ENCODE measurements at places on chromosomes 1 and 21.

DNA sequence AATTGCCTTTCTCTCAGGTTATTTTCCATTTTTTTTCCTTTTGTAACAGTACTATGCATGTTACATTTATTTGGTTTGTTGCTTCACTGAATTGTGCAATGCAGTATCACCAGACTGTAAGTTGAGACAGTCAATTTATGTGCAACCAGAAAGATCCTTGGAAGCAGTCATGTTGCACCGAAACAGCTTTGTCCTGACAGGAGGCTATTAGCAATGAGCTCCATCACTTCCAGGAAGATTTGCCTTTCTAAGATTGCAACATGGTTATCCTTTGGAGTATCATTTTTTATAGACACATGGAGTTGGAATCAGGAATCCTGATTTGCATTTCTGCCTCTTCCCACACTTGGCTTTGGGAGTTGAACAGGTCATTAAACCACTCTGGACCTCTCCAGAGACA is 84.5 kb upstream of the ST6GALNAC5 start:
- no peak for DNase-seq

DNA sequence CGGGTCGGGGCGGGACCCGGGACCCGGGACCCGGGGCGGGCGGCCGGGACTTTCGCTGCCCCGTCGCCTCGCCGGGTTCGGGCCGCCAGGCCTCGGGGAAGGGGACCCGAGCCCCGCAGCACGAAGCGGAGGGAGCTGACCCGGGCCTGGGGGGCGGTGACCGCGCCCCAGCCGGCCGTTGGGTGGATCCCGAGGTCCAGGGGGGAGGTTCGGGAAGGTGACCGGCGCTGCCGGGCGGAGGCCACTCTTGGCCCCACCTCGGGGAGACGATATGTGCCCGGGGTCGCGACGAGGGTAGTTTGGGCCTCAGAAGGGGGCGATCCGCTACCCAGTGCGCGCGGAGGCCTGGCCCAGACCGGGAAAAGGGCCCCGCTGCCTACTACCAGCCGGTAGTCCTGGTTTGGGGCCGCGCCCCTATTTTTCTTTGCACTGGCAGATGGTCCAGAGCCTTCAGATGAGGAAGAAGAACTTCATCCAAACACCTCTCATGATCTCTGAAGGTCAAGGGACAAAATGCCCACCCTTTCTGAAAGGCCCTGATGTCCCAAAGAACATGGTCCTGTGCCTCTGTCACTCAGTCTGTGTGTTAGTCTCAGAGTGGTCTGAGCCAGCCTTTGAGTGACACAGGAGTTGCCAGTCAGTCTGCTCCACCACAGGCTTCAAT is 766 bp downstream of the AGO4 start:
- no peak for DNase-seq

GRCh38 chr1:64437453-64437852 is 32.5 kb upstream of the CACHD1 start:
- DNase-seq = no peak

DNA sequence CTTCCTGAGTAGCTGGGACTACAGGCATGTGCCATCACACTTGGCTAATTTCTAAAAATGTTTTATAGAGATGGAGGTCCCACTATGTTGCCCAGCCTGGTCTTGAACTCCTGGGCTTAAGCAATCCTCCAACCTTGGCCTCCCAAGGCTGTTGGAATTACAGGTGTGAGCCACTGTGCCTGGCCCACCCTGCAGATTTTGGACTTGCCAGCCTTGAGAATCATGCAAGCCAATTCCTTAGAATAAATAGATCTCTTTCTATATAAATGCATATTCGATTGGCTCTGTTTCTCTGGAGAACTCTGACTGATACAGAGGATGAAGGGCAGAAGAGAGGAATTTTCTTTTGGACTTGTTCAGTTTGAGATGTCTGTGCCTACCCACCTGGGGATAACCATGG is 6.7 kb downstream of the CLDN14 start:
- no peak for DNase-seq

DNA sequence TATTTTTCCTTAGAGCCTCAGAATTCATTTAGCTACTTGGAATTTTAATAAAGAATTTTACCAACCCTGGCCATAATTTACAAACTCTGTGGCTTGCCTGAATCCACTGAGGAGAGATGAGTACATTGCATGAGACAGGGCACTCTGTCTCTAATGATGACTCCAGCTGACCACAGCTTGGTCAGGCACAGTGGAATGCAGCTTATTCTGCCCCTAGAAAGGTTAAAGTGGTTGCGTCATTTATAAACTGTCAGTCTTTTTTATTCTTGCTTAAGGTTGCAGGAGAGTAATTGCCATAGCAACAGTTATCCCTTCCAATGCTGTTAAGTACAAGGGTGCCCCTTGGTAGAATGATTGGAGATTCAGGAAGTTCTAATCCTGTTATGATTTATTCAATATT is 28.3 kb downstream of the PDE4B start:
- no peak for DNase-seq

DNA sequence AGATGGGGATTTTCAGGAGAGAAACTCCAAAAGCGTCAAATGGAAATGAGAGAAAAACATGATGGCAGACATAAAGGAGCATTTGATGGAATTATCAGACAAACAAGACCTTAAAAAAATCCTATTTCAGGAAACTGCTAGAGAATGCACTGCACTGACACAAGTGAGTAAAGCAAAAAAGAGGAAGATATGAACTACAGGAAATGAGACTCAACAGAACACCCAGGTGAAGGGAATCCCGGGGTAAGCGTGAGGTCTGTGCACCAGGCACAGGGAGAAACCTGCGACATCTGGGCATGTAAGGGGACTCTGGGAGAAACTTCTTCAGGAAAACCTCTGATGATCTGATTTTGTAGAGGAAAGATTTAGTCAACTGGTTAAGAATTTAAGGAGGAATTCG is 2.8 kb downstream of the TARBP1 start:
- DNase-seq = no peak

DNA sequence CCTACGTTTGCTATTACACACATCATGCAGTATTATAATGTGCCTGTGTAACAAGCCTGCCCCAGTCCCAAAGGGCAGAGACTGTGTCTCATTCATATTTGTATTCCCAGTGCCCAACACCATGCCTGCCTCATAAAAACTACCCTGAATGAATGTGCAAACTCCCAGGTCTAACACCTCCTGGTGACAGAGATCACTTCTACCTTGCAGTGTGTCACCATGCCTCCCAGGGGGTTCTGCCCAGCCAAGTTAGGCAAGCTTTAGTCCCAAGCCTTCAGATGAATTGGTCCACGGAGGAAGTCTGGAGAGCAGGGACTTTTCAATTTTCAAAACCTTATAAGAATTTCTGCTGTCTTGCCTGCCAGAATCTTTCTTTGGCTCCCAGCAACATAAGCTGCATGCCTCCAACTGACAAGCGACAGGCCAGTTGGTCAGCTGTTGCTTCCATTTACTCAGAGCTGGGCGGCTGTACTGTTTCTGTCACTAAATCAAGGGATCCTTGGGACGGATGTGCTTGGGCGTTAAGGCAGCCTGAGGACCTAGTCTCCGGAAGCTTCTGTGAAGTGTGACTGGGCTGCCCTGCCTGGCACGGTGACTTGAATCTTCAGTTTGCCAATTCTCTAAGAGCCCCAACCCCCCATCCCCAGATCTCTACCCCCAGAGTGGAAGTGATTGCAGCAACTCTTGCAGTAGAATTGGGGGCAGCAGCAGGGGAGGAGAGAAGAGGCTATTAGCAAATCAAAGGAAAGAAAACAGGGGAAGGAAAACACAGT is 1.2 kb downstream of the RXRG start:
- no peak for DNase-seq

GRCh38 chr1:24450316-24450715 is 34.7 kb downstream of the NIPAL3 start:
- no peak for DNase-seq

GRCh38 chr1:225694151-225694603 is 41.3 kb upstream of the ENAH start:
- DNase-seq = no peak

DNA sequence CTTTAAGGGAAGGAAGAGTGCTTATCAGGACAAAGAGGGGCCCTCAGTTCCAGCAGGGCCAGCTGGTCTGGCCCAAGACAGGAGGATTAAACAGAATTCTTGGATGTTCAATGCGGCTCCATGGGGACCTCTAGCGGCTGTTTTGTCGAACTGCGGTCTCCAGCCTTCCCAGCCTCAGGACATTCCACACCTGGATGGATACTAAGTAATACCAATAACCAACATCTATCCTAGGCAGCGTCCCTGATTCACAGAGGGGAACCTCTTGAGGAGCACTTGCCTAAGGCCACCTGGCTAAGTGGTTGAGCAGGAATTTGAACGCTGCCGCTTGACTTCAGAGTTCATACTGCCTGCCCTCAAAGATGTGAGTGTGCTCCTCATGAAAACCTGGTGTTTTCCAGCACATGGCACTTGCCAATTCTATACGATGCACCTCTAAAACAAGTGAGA is 15.5 kb upstream of the CD247 start:
- peak; percentile 38 for DNase-seq

GRCh38 chr1:77170687-77171086 is 48.5 kb downstream of the PIGK start:
- no peak for DNase-seq

- no peak for DNase-seq
Measured at GRCh38 chr1:20847611-20848080, 60.5 kb upstream of the HP1BP3 start.

DNA sequence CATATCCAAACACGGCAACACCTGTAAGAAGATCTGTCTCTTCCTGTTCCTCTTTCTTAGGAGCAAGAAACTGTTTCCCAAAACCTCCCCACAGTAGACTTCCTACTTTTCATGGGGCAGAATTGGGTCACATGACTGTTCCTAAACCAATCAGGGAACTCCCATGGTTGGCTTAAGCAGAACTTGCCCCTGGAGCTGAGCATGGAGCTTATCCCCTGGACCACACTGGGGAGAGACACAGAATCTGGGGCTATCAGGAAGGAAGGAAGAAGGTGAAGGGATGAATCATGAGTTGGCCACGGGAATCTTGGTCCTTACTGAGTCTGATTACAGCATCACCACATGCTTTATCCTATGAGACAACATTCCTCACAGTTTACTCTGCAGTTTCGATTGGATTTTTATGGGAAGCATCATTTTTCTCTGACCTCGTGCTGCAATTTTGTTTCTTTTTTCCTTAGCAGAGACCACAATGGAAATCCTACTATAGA is 81.8 kb downstream of the CDC7 start:
- DNase-seq = no peak

GRCh38 chr1:60562740-60563139 is 489.2 kb upstream of the C1orf87 start:
- no peak for DNase-seq

- no peak for DNase-seq
Measured at GRCh38 chr1:248886237-248886895, 19.7 kb upstream of the PGBD2 start.

DNA sequence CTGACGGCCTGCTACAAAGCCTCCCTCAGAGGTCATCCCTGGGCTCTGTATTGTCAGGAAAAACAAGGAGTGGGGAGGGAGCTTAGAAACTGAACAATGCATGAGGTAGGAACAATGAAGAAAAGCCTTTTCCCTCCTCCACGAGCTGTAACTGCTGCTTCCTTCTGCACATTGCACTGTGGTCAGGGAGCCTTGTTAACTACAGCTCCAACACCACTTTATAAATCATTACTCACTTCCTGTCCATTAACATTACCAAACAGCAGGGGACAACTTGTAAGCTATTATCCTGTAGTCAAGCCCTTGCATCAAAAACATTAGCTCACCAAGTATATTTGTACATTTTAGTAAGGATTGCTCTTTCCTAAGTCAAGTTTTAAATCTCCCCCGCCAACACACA is 336.0 kb upstream of the NR5A2 start:
- DNase-seq = no peak

DNA sequence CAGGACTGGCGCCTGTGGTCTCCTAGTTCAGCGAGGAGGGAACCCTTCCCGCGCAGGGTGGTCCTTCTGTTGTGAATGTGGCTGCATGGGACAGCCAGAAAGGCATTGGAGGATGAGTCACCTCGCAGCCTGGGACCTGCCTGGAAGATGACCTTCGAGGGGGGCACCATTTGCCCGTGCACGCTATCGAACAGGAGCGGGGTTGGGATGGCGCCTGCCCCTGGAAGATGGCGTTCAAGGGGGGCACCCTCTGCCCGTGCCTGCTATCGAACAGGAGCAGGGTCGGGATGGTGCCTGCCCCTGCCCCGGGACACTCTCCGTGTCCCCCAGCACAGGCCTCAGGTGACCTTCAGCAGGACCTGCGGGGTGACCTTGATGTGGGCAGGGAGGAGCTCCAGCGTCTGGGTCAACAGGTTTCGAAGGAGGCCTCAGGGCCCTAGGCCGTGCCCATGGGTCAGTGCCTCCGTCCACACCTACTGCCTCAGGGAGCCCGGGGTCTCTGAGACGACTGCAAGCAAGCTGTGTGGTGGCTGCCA is 1.7 kb upstream of the ACTRT2 start:
- DNase-seq = no peak

- DNase-seq = no peak
Measured at GRCh38 chr1:44040418-44040817, 9.2 kb upstream of the SLC6A9 start.

DNA sequence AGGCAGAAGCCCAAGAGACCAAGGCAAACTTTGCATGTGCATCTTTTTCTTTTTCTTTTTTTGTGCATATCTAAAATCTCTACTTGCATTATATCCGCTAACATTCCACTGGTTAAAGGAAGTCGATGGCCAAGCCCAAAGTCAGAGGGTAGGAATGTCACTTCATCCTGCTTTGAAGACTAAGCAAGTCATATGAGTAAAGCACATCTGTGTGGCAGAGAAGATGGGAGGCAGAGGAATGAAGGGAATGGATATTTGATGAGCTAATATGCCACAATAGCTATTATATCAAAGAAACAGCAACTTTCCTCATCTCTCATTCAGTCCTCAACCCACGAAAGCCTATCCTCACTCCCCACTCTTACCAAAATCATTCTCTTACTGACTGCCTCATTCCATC is 59.3 kb downstream of the RNF220 start:
- DNase-seq = no peak

GRCh38 chr1:41639332-41639936 is 155.0 kb upstream of the EDN2 start:
- DNase-seq = no peak

- no peak for DNase-seq
Measured at GRCh38 chr1:213008564-213008963, 7.1 kb downstream of the ANGEL2 start.

GRCh38 chr1:220222939-220223338 is 49.3 kb downstream of the RAB3GAP2 start:
- DNase-seq = no peak

DNA sequence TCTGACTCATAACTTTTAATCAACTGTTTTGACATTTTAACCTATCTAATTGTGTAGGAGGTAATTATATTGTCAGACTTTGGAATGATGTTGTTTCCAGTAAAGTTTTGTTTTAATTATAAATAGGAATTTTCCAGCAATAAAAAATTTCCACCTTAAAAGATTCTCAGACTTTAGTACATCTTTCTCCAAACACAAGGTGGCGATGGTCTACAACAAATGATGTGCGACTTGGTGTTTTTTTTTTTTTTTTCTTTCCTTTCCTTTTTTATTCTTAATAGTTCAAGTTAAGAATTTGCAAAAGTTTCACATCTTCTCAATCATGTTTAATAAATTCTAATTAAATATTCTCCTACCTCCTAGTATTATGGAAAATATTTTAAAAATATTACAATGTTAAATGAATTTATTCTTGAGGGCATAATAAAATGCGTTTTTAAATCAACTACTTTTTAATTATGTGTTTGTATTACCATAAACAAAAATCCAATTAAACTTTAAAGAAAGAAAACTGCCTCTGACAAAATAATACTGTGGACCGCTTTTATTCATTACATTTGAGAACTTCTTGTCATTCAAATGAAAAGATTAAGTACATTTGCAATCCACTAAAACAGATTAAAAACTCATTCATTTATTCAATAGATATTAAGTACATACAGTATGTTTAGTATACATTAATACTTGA is 4.4 kb upstream of the ADAMTS1 start:
- DNase-seq = no peak

All from T follicular helper cell (primary cell).